ENCODE measurements at places on chromosomes 11 and 22.

- H3K4me1 ChIP-seq: peaks cover 8% of the 10 kb centered on the region
- H3K27me3 ChIP-seq: no peaks in the 10 kb centered on the region
- no peak for DNase-seq
- no peak overlapping the region for H3K4me3 ChIP-seq
Measured at GRCh38 chr22:29003975-29004646, 57.5 kb downstream of the C22orf31 start.

DNA sequence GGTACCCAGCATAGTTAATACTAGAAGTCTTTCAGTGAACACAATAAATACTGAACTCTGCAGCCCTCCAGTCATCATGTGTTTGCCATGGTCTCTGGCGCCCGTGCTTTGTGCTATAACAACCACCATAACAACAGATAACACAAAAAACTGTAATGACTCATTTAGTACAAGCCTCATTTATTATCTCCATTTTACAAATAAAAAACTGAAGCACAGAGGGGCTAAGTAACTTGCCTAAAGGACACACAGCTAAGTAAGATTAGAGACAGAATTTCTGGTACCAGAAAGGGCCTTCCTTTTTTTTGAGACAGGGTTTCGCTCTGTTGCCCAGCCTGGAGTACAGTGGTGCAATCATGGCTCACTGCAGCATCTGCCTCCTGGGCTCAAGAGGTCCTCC, 19.5 kb downstream of the RBFOX2 start:
- no peaks in the 10 kb centered on the region for H3K27me3 ChIP-seq
- no peaks in the 10 kb centered on the region for H3K36me3 ChIP-seq
- DNase-seq: no peak
- H3K4me3 ChIP-seq: no peak overlapping the region

GRCh38 chr11:34192481-34193401, 87.3 kb downstream of the NAT10 start:
- H3K4me3 ChIP-seq: no peak overlapping the region
- DNase-seq: peak; percentile 79
- H3K36me3 ChIP-seq: no peaks in the 10 kb centered on the region

- peak overlapping the region; percentile 99 for H3K27ac ChIP-seq
- H3K36me3 ChIP-seq: peaks cover 38% of the 10 kb centered on the region
- H3K4me1 ChIP-seq: peaks cover 16% of the 10 kb centered on the region
- H3K4me3 ChIP-seq: peak overlapping the region; percentile 24
- DNase-seq: no peak
Measured at GRCh38 chr22:50293441-50294318, 13.8 kb downstream of the PLXNB2 start.

DNA sequence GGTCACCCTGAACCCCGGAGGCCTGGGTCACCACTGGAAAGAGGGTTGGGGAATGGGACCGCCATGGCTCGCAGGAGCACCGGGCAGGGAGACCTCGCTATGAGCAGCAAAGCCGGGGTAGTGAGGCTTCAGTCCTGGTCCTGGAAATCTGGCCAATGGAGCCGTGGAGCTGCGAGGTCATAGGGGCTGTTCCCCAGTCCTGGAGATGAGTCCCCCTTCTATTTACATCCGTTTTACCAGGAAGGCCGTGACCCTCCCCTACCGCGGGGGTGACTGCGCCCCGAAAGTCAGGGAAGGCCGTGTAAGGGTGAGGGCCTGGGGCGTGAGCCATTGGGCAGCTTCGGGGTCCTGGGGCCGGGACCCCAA, 449 bp downstream of the PIDD1 start:
- DNase-seq: no peak
- peaks cover 3% of the 10 kb centered on the region for H3K4me1 ChIP-seq
- peak overlapping the region; percentile 43 for H3K4me3 ChIP-seq
- peaks cover 20% of the 10 kb centered on the region for H3K36me3 ChIP-seq
- peak overlapping the region; percentile 71 for H3K27ac ChIP-seq

GRCh38 chr22:48520884-48521588, 1306.6 kb downstream of the BRD1 start:
- no peaks in the 10 kb centered on the region for H3K27me3 ChIP-seq
- H3K4me3 ChIP-seq: no peak overlapping the region
- no peak for DNase-seq
- H3K4me1 ChIP-seq: no peaks in the 10 kb centered on the region

GRCh38 chr11:68990995-68991780, 10.4 kb upstream of the MRGPRD start:
- H3K27me3 ChIP-seq: no peaks in the 10 kb centered on the region
- H3K4me3 ChIP-seq: no peak overlapping the region
- no peak overlapping the region for H3K27ac ChIP-seq
- no peaks in the 10 kb centered on the region for H3K36me3 ChIP-seq

GRCh38 chr22:42742940-42743339, 22.3 kb upstream of the A4GALT start:
- no peak overlapping the region for H3K4me3 ChIP-seq
- H3K36me3 ChIP-seq: no peaks in the 10 kb centered on the region
- no peak for DNase-seq

DNA sequence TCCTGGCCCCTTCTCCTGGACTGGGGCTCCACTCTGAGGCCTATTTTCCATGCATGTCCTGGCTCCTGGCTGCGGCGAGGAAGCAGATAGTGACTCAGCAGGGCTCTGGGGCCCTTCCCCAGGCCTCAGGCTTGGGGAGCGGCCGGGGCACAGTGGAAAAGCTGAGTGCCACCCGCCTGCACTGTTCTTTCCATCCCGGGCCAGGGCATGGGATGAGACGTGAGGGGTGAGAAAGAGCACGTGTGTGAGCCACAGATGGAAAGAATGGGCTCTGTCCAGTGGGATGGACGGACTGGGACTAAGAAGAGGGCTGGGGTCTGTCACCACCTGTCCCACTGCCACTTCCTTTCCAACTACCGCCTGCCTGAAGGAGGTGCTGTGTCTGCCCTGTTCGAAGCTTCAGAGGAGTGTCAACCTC, 12.8 kb downstream of the SLC37A2 start:
- peak overlapping the region; percentile 45 for H3K27ac ChIP-seq
- H3K4me1 ChIP-seq: peaks cover 19% of the 10 kb centered on the region
- H3K4me3 ChIP-seq: no peak overlapping the region
- no peaks in the 10 kb centered on the region for H3K27me3 ChIP-seq
- no peaks in the 10 kb centered on the region for H3K36me3 ChIP-seq
- DNase-seq: peak; percentile 71

- H3K27ac ChIP-seq: no peak overlapping the region
- no peak for DNase-seq
- peaks cover 11% of the 10 kb centered on the region for H3K27me3 ChIP-seq
- H3K36me3 ChIP-seq: no peaks in the 10 kb centered on the region
- no peaks in the 10 kb centered on the region for H3K4me1 ChIP-seq
- no peak overlapping the region for H3K4me3 ChIP-seq
Measured at GRCh38 chr11:31106968-31107576, 262.5 kb downstream of the DCDC1 start.

- H3K27me3 ChIP-seq: peaks cover 8% of the 10 kb centered on the region
- no peak overlapping the region for H3K4me3 ChIP-seq
- no peaks in the 10 kb centered on the region for H3K4me1 ChIP-seq
- no peak overlapping the region for H3K27ac ChIP-seq
- no peak for DNase-seq
Measured at GRCh38 chr11:63380130-63380529, 10.5 kb downstream of the SLC22A9 start.

GRCh38 chr11:92224407-92225124, at the start of gene FAT3:
Gene FAT3, plus strand, starts transcription at chr11:92224818. Its CDS starts 127,295 bp downstream, at chr11:92352113.
- no peak within 1 kb of the TSS for H3K27ac ChIP-seq
- peak within 1 kb of the TSS; percentile 28 for H3K4me3 ChIP-seq
- peaks cover 54% of the 10 kb centered on the region for H3K27me3 ChIP-seq
- H3K36me3 ChIP-seq: no peaks in the 10 kb centered on the region
- H3K4me1 ChIP-seq: no peaks in the 10 kb centered on the region
- DNase-seq: peak; percentile 52

GRCh38 chr11:28697920-28698827, 590.0 kb downstream of the METTL15 start:
- H3K4me1 ChIP-seq: peaks cover 19% of the 10 kb centered on the region
- H3K36me3 ChIP-seq: no peaks in the 10 kb centered on the region
- no peaks in the 10 kb centered on the region for H3K27me3 ChIP-seq
- DNase-seq: no peak

DNA sequence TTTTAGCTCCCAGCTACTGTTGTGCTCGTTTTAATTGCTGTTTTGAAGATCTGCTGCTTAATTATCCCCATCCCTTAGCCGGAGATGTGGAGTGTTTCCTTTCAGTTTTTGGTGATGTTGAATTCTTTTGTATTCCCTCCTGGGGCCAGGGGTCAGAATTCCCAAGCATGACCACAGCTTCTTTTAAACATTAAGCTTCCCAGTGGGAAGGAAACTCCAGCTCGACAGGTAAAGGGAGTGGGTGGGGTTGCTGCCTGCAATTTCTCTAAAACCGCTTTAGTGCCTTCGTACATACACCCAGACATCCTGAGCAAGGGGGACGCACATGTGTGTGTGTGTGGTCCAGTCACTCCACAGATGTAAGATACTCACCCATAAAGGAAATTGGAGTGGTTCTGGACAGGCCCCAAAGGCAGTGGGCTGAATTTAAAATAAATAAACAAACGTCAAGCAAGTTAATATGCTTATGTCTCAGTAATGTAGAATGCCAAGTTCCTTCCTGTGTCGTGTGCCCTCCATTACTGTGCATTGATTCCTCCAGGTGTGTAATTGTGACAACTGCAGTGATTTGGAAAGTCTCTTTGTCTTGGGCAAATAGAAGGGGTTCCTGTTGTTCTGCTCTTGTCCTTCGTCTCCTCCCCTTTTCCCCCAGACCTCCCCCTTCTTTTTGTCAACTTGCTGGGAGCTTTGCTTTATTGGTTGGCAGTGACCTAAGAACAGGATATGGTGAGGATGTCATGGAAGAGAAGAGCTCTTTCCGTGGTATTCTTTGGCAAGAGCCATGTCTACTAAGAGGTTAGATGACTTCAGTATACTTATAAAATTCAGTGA, 19.2 kb upstream of the ADSL start:
- no peaks in the 10 kb centered on the region for H3K4me1 ChIP-seq
- H3K27me3 ChIP-seq: no peaks in the 10 kb centered on the region
- H3K36me3 ChIP-seq: no peaks in the 10 kb centered on the region
- H3K4me3 ChIP-seq: no peak overlapping the region
- no peak for DNase-seq

DNA sequence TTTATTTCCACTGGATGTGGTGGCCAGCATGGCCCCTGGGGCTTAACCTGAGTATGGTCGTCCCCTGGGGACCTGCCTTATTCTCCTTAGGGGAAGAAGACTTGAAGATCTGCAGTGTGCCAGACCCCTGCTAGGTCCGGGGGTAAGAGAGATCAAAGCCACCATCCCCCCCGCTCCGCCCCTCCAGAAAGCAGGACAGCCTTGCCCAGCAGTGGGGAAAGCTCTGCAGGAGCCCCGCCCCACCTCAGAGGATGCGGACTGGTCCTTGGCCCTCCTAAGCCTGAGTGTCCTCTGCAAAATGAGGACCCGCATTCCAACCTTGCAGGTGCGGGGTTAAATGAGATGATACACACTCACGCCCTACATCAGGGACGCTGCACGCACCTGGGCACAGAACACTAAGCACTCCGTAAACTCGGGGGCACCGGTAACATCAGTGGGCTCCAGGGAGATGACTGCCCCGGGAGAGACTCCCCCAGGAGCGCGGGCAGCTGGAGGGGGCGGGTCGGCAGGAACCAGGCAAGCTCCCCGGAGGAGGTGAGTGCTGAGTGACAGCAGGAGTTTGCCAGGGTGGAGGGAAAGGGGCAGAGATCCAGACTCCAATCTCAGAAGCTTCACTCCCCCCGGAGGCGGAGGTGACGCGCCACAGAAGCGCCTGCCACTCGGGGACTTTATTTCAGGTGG, 564 bp upstream of the ANO1 start:
- no peak overlapping the region for H3K27ac ChIP-seq
- peaks cover 7% of the 10 kb centered on the region for H3K27me3 ChIP-seq
- H3K36me3 ChIP-seq: no peaks in the 10 kb centered on the region
- peak; percentile 45 for DNase-seq

GRCh38 chr11:99098751-99099150, 78.0 kb downstream of the CNTN5 start:
- H3K27ac ChIP-seq: no peak overlapping the region
- no peak overlapping the region for H3K4me3 ChIP-seq
- no peaks in the 10 kb centered on the region for H3K4me1 ChIP-seq
- H3K27me3 ChIP-seq: no peaks in the 10 kb centered on the region

DNA sequence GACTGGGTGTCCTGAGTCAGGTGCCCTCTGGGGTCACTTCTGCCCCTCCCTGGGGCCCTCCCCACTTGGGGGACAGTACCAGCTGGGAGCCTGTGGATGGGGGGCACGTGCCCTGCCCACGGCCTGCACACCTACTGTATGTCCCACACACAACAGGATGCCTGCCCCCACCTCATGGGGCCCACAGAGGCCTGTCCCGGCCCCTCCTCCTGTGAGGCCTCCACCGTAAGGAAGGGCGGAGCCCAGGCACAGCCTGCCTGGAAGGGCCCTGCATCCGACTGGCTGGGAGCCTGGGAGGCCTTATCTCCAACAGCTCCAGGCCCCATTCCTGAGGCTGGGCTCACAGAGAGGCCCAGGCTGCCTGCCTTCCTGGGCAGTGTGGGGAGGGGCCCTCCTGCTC, 47.8 kb downstream of the BRSK2 start:
- no peak for DNase-seq
- H3K36me3 ChIP-seq: no peaks in the 10 kb centered on the region

DNA sequence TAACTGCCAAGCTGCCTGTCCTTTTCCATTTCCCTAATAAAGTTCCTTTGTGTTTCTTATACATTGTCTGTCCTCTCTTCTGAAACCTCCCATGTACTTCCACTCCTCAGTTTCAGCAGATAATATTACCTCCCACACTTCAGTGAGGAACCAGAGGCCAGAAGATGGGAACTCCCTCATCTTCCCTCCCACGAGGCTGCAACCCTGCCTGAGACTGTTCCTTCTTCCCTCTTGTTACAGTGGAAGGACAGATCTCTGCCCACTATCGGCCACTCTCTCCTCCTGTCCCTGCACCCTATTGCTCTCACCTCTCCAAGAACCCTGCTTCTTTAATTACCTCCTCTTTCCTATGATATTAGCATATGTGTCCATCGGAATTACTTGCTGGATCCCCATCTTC, 38.1 kb upstream of the SWAP70 start:
- H3K27me3 ChIP-seq: no peaks in the 10 kb centered on the region
- H3K4me3 ChIP-seq: no peak overlapping the region
- no peak for DNase-seq
- H3K36me3 ChIP-seq: no peaks in the 10 kb centered on the region
- no peak overlapping the region for H3K27ac ChIP-seq
